HCT116 (cell line): ENCODE measurements at places on chromosomes 11 and 22. TPM values are rescaled to one million over a fixed set of nuclear protein-coding genes. Genes with fewer than 3 reads are reported as not detected.

The SMC1B gene
- not detected for total RNA-seq

The TMA7B gene
- total RNA-seq: not detected

The NOX4 gene
- not detected for total RNA-seq

The OR52N4 gene
- total RNA-seq: not detected

The TCN2 gene
- total RNA-seq: 2.2 TPM

DNA sequence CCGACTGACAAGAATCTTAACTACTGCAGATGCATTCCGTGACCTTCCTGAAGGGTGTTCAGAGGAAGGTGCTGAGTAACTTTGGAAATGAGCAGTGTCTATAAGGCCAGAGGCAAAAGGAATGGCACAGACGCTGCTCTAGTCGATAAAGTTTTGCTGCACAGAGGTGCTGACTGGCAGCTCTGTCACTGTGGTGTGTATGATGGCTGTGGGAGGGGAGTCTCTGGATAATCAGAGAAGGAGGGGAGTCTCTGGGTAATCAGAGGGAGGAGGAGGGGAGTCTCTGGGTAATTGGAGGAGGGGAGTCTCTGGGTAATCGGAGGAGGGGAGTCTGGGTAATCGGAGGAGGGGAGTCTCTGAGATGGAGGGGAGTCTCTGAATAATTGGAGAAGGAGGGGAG is 18.4 kb downstream of the PTDSS2 start:
- no peak for DNase-seq
- H3K27ac ChIP-seq: no peak overlapping the region
- H3K4me1 ChIP-seq: no peaks in the 10 kb centered on the region
- peaks cover 3% of the 10 kb centered on the region; the same call in 1 of the 2 replicates for H3K36me3 ChIP-seq

DNA sequence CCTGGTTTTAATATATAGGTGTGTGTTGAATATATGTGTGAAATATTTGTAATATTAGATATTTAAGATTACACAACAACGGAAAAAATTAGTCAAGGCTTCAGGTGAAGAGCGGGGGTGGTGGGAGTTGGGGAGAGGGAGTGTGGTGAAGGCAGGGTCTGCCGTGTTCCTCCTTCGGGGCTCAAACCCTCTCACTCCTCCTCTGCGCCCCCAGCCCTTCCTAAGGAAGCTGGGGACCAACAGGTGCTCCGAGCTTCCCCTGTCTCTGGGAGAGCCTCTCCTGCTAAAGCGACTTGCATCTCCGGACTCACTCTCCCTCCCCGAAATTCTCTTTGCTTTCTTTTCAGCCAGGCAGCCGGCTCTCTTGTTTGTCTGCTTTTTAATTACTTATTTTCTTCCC is 960 bp upstream of the CADM1 start:
- no peak for DNase-seq
- H3K27ac ChIP-seq: no peak overlapping the region
- no peak overlapping the region for H3K4me3 ChIP-seq
- no peaks in the 10 kb centered on the region for H3K27me3 ChIP-seq

DNA sequence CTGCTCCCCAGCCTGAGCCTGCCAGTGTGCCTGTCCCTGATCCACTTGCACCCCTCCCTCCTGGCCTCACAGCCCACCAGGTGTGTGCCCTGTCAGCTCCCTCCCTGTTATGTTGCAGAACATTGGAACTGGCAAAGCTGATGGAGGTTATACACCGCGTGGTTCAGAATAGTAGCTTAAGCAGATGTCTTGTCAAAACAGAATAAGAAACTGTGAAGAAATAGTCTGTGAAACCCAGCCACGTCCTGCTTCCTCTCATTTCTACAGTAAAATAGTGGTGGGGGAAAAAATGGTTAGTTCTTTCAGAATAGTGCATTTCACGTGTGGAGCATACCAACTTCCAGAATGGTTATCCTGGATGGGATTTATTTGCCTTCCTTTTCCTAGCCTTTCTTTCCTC is 161.2 kb upstream of the NAV2 start:
- no peaks in the 10 kb centered on the region for H3K4me1 ChIP-seq
- peaks cover 22% of the 10 kb centered on the region for H3K27me3 ChIP-seq
- H3K4me3 ChIP-seq: no peak overlapping the region
- no peaks in the 10 kb centered on the region for H3K36me3 ChIP-seq

DNA sequence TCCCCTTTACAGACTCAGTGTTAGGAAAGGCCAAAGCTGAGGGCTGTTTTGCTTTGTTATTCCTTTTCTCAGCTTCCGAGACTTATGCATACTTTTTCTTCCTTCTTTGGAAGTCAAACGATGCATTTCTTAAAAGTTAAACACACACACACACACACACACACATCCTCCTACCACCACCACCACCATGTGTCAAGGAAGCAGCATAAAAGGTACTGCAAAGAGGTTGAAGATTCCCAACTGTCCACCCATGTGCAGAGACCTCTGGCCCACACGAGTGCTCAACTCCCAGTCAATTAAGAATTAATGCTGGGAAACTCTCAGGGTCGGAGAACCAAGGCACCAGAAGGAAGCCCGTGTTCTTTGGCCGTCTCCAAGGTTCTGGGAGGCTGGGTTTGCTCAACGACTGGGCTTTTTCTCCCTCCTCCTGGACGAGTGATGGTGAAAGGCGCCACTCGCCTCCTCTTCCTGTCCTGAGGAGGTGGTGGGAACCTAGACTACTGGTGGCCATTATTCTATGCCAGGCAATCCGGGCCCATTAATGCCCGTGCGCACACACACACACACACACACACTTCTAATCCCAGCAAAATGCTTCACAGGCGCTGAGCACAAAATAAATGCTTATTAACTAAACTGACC is 15.1 kb downstream of the MN1 start:
- no peak for DNase-seq
- H3K36me3 ChIP-seq: no peaks in the 10 kb centered on the region
- no peak overlapping the region for H3K27ac ChIP-seq
- H3K27me3 ChIP-seq: no peaks in the 10 kb centered on the region
- no peaks in the 10 kb centered on the region for H3K4me1 ChIP-seq

GRCh38 chr11:7651140-7651551 is 22.2 kb downstream of the CYB5R2 start:
- H3K4me1 ChIP-seq: no peaks in the 10 kb centered on the region

GRCh38 chr11:46679241-46680163 is 20.9 kb downstream of the ARHGAP1 start:
- no peak overlapping the region for H3K27ac ChIP-seq
- H3K27me3 ChIP-seq: no peaks in the 10 kb centered on the region
- peaks cover 25% of the 10 kb centered on the region for H3K4me1 ChIP-seq

DNA sequence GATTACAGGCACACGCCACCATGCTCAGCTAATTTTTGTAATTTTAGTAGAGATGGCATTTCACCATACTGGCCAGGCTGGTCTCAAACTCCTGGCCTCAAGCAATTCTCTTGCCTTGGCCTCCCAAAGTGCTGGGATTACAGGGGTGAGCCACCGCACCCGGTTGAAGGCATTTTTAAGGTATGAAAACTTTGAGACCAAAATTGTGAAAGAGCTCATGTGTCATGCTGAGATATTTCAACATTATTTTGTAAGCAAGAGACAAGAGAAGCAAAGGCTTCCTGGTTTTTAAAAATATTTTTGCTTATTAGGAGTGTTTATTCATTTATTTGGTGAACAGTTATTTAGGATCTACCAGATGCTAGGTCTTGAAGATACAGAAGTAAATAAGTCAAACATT is 6.8 kb downstream of the NHERF4 start:
- H3K4me3 ChIP-seq: no peak overlapping the region
- no peak for DNase-seq
- no peaks in the 10 kb centered on the region for H3K36me3 ChIP-seq
- no peaks in the 10 kb centered on the region for H3K27me3 ChIP-seq
- H3K4me1 ChIP-seq: peaks cover 11% of the 10 kb centered on the region

- H3K27ac ChIP-seq: peak overlapping the region; percentile 80
- H3K36me3 ChIP-seq: peaks cover 2% of the 10 kb centered on the region
- DNase-seq: no peak
- H3K4me3 ChIP-seq: peak overlapping the region; percentile 19
Measured at GRCh38 chr22:31344256-31344577, 1.9 kb downstream of the PATZ1 start.

GRCh38 chr11:129728581-129728980 is 87.1 kb upstream of the TMEM45B start:
- no peaks in the 10 kb centered on the region for H3K36me3 ChIP-seq
- no peak overlapping the region for H3K27ac ChIP-seq
- H3K4me3 ChIP-seq: no peak overlapping the region
- no peak for DNase-seq
- peaks cover 3% of the 10 kb centered on the region; the same call in 1 of the 2 replicates for H3K27me3 ChIP-seq

- no peaks in the 10 kb centered on the region for H3K27me3 ChIP-seq
- no peak for DNase-seq
- no peak overlapping the region; the same call in 1 of the 2 replicates for H3K27ac ChIP-seq
- H3K36me3 ChIP-seq: no peaks in the 10 kb centered on the region
- H3K4me1 ChIP-seq: peaks cover 5% of the 10 kb centered on the region; the same call in 1 of the 2 replicates
Measured at GRCh38 chr11:112106070-112106469, 19.4 kb downstream of the SDHD start.

DNA sequence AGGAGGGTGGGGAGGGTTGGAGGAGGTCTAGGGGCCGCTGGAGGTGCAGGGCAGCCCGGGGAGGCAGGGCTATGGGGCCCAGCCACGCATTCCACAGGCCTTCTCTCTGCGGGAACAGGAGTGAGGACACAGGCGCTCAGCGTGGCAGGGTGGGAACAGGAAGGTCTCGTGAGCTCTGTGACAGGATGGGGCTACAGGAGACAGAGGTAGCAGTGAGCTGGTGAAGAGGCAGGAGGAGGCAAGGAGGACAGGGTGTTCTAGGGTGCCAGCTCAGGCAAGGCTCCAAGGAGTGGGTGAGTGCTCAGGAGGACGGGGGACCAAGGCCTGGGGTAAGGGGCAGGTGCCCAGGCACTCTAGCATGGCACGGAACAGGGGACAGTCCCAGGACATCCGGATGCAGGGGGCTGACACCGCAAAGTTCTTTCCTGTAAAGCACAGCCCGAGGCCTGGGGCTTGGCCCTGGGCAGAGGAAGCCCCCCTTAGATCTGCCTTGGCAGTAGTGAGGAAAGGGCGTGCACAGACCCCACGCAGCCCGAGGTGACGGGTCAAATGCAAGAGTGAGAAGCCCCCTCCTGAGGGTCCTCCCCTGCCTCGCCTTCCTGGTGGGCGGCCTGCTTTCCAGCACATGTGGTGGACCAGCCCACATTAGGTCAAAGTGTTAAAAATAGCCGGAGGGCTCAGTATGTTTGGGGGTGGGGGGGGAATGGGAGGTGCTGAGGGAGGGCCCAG is 4.7 kb upstream of the NEAT1 start:
- peak overlapping the region; percentile 56 for H3K4me3 ChIP-seq
- peaks cover 74% of the 10 kb centered on the region for H3K4me1 ChIP-seq
- no peaks in the 10 kb centered on the region for H3K36me3 ChIP-seq
- no peak for DNase-seq
- peak overlapping the region; percentile 100 for H3K27ac ChIP-seq
- H3K27me3 ChIP-seq: no peaks in the 10 kb centered on the region

DNA sequence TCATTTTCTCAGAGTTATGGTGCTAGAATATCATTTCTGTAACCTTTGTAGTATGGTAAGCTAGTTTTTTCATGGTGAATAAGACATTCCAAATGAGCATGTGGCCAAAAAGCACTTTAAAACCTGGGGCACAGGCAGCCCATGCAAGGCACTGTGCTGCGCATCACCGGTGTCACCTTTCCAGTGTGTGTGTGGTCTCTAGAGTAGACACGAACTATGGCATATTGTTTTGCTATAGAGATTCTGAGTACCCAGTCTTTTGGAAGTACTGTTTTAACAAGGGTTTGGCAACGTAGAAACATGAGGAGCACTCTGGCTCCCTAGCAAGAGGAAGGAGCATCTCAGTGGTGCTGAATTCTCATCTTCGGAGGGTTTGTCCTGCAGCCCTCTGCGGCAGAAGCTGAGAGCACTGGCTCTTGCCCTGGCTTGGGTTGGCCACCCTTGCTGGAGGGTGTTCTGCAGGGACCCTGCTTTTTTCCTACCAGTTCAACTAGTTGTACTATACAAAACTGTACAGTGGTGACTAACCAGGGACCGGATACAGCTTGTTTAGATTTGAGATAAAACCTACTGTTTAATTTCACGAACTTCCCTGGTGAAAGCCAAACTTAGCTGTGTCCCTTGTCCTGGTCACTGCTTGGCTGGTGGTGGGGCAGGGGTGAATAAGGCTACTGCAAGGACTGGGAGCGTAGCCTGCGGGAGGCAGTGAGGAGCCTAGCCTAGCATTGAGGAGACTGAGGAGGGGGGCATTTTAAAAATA is 135.7 kb downstream of the ATXN10 start:
- H3K27ac ChIP-seq: no peak overlapping the region
- H3K4me1 ChIP-seq: peaks cover 17% of the 10 kb centered on the region
- H3K4me3 ChIP-seq: no peak overlapping the region
- peaks cover 5% of the 10 kb centered on the region; the same call in 1 of the 2 replicates for H3K36me3 ChIP-seq
- DNase-seq: no peak

GRCh38 chr22:32803020-32803737 is 1.7 kb downstream of the TIMP3 start:
- H3K27me3 ChIP-seq: peaks cover 6% of the 10 kb centered on the region; the same call in 1 of the 2 replicates
- no peak overlapping the region for H3K4me3 ChIP-seq
- no peak for DNase-seq
- H3K4me1 ChIP-seq: peaks cover 4% of the 10 kb centered on the region; the same call in 1 of the 2 replicates

DNA sequence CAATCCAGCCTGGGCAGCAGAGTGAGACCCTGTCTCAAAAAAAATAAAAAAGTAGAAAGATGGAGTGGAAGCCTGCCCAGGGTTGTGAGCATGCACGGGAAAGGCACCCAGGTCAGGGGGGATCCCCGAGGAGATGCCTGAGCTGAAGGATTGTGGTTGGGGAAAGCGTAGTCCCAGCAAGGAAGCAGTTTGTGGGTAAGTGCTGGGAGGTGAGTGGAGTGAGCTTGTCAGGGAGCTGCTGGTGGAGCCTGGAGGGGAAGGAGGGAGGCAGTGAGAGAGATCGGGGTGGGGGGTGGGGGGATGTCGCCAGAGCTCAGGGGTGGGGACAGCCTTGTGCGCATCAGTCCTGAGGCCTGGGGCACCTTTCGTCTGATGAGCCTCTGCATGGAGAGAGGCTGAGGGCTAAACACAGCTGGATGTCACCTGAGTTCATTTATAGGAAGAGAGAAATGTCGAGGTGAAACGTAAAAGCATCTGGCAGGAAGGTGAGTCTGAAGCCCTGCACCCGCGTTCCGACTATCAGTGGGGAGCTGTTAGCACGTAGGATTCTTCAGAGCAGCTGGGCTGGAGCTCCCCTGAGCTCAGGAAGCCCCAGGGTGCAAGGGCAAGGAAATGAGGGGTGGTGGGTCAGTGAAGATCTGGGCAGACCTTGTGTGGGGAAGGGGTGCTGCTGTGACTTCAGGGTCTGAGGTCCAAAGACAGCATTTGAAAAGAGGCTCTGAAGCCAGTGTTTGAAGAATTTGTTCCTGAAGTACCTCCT is 10.2 kb downstream of the TMEM121B start:
- no peaks in the 10 kb centered on the region for H3K36me3 ChIP-seq
- no peaks in the 10 kb centered on the region for H3K4me1 ChIP-seq
- no peaks in the 10 kb centered on the region for H3K27me3 ChIP-seq
- DNase-seq: no peak
- no peak overlapping the region for H3K27ac ChIP-seq
- H3K4me3 ChIP-seq: no peak overlapping the region
